ENCODE measurements at places on chromosomes 2 and 18.

DNA sequence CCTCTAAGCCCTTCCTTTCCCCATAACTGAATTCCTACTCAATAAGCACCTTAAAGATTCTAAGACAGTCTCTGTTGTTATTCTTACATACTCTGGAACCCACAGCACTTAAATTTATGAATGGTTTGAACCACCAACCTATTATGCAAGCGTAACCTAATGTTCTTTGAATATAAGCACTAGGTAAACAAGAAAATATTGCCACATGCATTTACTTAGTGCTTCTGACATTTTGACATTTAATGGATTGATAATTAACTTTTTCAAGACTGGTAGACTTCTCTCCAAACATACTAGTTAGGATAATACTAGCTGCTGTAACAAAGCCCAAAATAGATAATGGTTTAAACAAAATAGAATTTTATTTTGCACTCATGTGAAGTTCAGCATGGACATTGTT, 164.8 kb downstream of the ARHGAP15 start:
- DNase-seq, result no peak

DNA sequence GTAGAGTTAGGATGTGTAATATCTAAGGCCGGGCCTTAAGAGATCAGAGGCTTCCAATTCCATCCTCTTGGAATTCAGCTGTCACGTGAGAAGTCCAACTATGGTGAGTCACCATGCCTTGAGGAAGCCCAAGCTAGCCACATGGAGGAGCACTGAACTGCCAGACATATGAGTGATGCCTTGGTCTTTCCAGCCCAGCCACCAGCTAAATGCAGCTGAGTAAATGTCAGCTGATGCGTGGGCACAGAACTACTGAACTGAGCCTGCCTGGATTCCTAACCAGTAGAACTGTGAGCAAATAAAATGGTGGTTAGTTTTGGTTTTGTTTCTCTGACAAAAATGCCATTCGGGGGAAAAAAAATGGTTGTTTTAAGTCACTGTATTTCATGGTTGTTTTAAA, 153.7 kb upstream of the SERTAD2 start:
- peak; percentile 59 for DNase-seq

GRCh38 chr2:141639809-141640208, 491.0 kb downstream of the LRP1B start:
- no peak for DNase-seq

- peak; percentile 9 for DNase-seq
These were observed 30.4 kb upstream of the RAB6D start for GRCh38 chr2:131394147-131394931.

DNA sequence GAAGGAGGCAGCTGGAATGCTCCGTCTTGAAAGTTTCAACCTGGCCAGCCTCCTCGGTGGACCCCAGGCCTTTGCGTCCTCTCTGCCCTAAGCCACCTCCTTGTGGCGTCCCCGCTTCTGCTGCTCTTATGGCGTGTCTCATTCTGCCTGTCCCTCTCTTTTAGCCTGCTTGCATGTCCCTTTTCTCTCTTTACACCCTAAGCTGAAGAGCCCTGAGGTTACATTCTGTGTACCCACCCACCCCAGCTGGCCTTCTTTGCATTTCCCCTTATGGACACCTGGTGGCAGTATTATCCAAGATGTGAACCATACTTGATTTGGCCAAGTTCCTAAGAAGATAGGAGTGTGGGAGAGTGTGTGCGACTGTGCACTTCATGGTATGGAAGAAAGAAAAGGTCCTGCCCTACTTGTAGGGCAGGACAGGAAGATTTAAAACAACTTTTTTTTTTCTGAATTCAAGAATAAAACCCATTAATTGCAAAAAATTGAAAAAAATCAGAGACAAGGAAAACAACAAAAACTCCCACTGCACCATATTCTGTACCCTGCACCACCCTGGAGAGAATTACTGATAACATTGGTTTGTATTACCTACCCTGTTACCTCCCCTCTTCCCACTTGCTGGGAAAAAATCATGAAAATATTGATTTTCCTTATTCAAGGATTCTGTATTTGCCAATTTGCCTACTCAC, 77.4 kb downstream of the DYSF start:
- DNase-seq, result peak; percentile 35

- no peak for DNase-seq
These were observed 55.3 kb upstream of the YWHAQ start for GRCh38 chr2:9686061-9686460.

- no peak for DNase-seq
These were observed 927.3 kb upstream of the ACVR2A start for GRCh38 chr2:146917431-146918042.

DNA sequence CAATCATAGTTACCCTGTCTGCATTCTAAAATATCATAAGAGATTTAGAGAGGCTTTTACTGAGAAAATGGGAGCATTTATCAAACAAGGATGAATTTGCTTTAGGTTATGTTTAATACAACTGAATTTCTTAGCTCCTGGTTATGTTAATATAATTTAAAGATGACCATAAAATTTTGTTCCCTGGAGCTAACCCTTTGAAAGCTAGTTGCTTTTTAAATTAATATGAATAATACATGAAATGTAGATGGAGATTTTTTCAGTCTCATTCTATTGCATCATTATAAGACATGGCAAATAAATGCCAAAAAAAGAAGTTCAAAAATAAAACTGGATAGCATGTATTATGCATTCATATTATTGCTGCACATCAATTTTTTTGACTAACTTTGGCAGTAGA, 344.1 kb upstream of the NXPH2 start:
- DNase-seq, result no peak

GRCh38 chr2:216346781-216347180, 25.5 kb downstream of the MARCHF4 start:
- no peak for DNase-seq

DNA sequence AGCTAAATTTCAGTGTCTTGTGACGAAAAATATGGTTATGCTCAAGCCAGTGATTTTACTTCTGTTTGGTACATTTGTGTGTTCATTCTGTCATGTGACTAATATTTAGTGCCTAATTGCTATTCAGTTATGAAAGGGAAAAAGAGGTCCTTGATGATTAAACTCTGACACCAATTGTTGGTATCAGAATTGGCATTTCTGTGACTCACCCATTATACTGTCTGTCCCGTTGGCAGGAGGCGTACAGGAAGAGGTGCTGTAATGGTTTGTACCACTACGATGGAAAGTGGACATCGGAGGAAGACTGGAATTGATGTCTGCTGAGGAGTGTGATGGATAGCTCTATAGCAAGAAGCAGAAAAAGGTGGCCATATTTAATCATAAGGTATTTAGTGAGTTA, 310.4 kb upstream of the CCDC68 start:
- DNase-seq, result no peak

- no peak for DNase-seq
These were observed 120.9 kb upstream of the ITGB6 start for GRCh38 chr2:160321006-160321405.

DNA sequence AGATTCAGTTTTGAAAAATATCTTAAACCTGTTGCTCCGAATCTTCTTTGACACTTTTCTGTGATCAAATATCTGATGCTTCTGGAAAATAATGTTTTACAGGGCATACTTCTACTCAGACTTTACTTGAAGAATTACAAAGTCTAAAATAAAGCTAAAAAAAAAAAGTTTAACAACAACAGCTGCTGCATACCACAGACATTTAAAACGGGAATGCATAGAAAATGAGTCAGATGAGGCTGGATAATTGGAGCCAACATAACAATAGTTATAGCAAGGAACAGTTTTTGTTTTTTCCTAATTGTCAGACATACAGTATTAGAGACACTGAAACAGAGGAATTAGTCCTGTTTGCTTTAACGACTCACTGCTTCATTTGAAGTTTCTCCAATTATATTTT, 1090.2 kb downstream of the SUCLG1 start:
- DNase-seq, result no peak

DNA sequence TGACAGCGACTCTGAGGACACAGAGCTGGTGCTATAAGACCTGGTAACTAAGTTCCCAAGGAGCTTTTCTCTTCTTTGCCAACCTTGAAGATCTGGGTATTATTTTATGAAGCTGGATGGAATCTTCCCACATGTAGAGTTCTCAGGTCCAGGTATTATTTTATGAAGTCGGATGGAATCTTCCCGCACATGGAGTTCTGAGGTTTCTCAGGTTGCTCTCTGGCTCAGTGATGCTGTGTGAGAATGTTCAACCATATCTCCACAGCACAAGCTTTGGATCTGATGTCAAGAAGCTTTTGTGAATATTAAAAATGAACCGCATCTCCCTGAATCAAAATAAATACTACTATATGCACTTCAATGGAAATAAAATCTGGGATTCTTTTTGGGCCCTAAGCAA, at the start of gene SMIM21:
SMIM21 (minus strand) TSS at position 101 of the 400 bp plus-strand sequence. CDS start 140 bp downstream, outside the sequence.
- no peak for DNase-seq

- no peak for DNase-seq
These were observed 118.4 kb downstream of the BCL2L11 start for GRCh38 chr2:111239107-111239506.

DNA sequence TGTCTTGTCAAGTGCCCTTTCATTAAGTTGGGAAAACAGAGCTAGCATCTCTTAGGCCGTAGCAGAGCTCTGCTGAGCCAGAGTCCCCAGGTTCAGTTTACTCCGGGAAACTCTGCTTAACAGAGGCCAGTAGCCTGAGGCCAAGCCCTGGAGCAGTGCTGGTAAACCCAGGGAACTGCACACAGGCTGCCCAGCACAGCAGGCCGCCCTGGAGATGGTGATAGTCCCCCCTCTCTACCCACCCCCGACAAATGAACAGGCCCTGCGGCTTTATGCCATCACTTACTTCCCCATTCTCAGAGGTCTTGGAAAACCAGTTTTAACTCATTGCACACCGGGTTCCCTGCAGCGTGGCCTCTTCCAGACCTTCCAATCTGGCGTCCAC, 3.5 kb downstream of the CNNM4 start:
- DNase-seq, result no peak

DNA sequence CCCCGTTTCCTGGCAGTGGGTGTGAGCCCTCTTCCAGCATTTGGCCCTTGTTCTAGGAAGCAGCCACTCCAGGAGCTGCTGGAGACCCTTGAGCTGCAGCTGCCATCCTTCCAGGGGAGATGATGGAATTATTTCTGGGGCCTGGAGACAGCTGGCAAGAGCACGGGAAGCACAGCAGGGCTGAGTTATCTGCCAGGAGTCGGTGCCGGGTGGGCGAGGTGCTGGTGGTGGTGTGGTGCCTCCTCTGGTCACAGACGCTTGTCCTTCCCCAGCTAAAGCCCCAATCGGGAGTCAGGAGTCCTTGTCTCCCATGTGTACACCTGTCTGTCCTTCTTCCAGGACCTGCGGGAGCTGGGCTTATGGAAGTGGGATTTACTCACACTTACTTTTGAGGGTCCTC, 36.0 kb downstream of the DPYSL5 start:
- DNase-seq, result no peak

GRCh38 chr2:217371781-217372213, 511.9 kb upstream of the TNP1 start:
- DNase-seq, result no peak

DNA sequence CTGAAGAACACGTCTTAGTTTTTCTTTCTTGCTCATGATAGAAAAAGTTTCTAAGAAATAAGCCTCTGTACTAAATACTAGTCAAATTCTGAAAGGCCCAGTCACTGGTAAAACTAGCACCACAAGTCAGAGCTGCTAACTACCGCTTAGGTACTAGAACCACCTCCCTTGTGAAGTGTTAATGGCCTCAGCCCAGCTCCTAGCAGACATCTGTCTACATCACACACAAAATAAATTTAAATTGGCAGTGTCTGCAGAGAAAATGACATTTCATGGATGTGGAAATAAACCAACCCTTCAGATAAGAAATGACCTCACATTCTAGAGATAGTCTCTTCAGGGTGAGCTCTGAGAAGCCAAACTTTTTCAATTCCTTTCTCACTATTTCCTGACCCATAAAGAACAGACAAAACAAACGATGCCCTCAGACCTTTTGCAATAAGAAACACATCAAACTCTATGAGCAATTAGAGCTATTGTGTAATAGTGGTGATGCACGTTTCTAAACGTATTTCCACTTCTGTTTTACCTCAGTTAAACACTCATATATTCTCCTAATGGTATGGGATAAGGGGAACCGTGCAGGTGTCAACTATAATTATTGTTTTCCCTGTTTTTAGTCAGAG, 70.3 kb upstream of the DSG1 start:
- no peak for DNase-seq

Measured in stimulated activated naive CD8-positive, alpha-beta T cell treated with anti-CD3 and anti-CD28 coated beads, Interleukin-15, Interleukin-2, amounts not matched to agents 100 U/mL and 50 U/mL, for 24 hours (primary cell).